Stimulated activated CD4-positive, alpha-beta T cell treated with anti-CD3 and anti-CD28 coated beads, Interleukin-1b, Interleukin-23, amount 100 ng/mL, for 4 hours (primary cell): ENCODE measurements at places on chromosomes 13 and 19.

DNA sequence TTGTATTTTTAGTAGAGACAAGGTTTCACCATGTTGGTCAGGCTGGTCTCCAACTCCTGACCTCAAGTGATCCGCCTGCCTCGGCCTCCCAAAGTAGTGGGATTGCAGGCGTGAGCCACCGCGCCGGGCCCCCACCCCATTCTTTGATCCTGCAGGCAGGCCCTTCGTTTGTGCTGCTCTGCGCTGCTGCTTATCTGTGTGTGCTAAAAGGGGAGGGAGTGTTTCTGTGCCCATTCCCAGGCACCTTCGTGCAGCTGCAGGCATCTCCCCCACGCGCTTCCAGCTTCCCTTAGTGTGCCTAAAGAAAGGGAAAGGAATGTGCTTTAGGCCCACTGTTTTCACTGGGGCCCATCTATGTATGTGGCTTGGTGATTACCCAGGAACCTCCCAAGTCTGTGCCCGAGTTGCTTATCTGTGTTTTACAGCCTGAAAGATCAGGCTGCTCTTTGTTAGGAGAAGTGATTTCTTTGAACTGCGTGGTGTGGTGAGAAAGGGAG lies 27.2 kb downstream of the EPN1 start:
- DNase-seq = no peak

DNA sequence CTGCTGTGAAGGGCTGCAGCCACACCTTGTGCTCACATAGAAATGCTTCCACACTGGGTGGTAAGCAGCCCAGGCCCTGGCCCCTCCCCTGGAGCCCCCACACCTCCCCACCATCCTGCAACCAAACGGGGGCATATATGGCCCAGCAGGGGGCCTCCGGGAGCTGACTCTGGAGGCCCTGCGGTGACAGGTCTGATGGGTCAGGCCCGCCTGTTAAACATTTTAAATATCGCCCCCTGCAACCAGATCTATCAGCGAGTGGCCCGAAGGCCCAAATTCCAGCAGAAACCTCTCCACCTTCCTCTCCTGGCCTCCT lies 48.0 kb upstream of the KATNAL1 start:
- no peak for DNase-seq

- DNase-seq = no peak
Measured at GRCh38 chr19:49528211-49528771, 488 bp downstream of the RCN3 start.

DNA sequence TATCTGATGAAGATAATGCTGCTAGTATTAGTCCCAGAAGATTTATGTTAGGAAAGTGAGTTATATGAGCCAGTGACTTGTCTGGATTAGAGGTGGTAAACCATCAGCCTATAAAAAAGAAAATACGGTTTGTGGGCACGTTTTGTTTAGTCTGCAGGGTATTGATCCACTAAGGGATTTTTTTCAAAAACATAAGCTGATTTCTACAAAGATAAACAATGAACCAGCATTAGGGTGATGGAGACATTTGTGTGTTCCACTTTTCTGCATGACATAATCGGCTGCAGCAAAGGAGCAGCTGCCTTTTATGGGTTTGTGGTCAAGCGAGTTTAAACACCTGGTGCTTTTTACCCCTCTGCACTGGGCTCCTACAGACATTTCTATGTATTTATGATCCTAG lies 836.4 kb upstream of the GPC6 start:
- no peak for DNase-seq

- no peak for DNase-seq
Measured at GRCh38 chr19:15118789-15119494, 11.7 kb downstream of the SYDE1 start.

- DNase-seq = no peak
Measured at GRCh38 chr13:81409284-81409683, 1068.4 kb upstream of the SPRY2 start.

GRCh38 chr13:50038266-50038665 lies 23.0 kb downstream of the KCNRG start:
- no peak for DNase-seq
